ENCODE measurements at places on chromosomes 12 and 14.

- peak; percentile 33 for DNase-seq
These were observed 1.0 kb downstream of the PCNX1 start for GRCh38 chr14:70907996-70908934.

GRCh38 chr12:14960548-14961465 is 594 bp downstream of the ARHGDIB start:
- DNase-seq: peak; percentile 72

- peak; percentile 54 for DNase-seq
These were observed 57.1 kb downstream of the ATG14 start for GRCh38 chr14:55354500-55354899.

DNA sequence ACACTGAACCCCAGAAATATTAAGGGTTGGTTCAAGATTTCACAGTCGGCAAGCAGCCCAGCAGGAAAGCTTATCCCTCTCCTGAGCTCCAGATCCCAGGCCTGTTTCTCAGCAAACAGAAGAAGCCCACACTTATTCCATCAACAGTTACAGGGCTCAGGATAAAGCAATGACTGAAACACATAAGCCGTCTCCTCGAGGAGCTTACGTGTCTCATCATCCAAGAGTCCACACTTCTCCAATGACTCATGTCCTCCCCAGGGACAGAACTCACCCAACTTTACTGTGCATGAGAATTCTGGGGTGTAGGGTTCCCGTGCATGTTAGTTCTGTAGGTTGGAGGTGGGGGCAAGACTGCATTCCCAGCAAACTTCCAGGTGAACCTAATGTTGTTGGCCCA is 31.2 kb downstream of the GSC start:
- no peak for DNase-seq

GRCh38 chr14:54709444-54709843 is 142.5 kb downstream of the SAMD4A start:
- DNase-seq: no peak

GRCh38 chr14:53032161-53032803 is 81.4 kb upstream of the FERMT2 start:
- DNase-seq: peak; percentile 25

- DNase-seq: no peak
These were observed 8.4 kb upstream of the PIANP start for GRCh38 chr12:6708960-6709394.

DNA sequence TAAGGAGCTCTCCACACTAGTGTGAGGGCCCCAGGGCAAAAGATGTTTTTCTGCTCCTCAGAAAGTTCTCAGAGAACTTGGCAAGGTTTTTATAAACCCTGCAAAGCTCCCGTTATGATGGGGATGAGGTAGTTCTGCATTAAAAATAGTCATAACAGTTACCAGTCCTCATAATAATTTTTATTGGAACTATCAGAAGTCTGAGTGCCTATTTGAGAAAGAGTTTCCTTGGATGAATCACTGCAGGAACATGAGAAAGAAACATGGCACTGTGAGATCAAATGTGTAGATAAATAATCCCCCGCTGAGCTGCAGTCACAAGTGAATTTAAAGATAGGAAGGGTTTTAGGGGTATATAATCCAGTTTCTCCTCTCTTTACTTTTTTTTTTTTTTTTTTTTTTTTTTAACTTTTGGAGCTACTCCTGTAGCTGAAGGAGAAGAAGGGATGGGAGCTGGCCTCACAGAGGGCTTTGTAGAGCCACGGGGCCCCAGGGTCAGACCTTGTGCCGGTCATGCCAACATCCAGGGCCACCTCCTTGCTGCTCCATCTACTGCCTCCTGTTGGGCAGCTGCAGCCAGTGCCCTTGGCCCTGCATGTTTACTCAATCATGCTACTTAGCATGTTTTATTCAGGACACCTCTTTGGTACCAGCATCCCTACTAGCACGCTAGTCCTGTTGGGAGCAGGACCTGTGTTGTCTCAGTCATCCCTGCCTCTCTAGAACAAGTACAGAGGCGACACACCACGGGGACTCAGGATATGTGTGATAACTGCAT is 39.5 kb downstream of the EVL start:
- no peak for DNase-seq
